Daoy (cell line): ENCODE measurements at places on chromosomes 1 and 21.

- no peak for DNase-seq
Measured at GRCh38 chr1:7988576-7988975, 27.1 kb downstream of the PARK7 start.

GRCh38 chr1:43172527-43172972, 420 bp downstream of the CFAP57 start:
- DNase-seq, result peak; percentile 89

GRCh38 chr1:83889707-83890106, 109.2 kb downstream of the TTLL7 start:
- DNase-seq, result peak; percentile 40

GRCh38 chr1:92901126-92901525, 60.1 kb downstream of the DIPK1A start:
- no peak for DNase-seq

DNA sequence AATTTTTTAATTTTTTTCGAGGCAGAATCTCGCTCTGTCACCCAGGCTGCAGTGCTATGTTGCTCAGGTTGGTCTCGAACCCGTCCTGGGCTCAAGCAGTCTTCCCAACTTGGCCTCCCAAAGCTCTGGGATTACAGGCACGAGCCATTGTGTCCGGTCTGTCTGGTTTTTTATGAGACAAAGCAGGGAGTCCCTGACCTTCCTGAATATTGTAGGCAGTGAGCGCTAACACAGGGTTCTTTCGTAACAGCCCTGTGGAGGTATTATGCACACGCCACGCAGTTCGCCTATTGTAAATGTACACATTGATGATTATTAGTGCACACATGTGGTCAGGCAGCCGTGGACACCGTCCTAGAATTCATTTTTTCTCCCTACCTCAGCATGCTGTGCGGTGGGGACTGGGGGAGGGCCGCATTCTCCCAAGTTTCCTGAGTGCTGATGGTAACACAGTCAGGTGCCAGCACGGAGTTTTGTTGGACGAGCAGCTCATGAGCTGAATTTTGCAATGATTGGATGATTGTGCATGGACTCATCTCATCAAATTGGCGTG, 19.6 kb downstream of the SPSB1 start:
- DNase-seq, result no peak

- no peak for DNase-seq
Measured at GRCh38 chr1:9984253-9984652, 12.8 kb upstream of the RBP7 start.

DNA sequence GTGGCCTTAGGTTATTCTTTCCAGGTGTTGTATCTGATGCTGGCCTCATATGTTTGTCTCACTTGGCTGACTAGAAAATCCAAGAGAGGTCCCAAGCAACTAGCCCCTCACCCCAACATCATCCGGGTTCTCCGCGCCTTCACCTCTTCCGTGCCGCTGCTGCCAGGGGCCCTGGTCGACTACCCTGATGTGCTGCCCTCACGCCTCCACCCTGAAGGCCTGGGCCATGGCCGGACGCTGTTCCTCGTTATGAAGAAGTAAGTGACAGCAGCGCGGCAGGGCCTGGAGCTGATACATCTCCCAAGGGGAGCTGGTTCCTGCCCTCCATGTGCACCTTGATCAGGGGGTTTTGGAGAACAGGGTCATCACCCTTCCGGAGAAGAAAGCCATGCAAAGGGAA, 11.2 kb downstream of the PINK1 start:
- no peak for DNase-seq

DNA sequence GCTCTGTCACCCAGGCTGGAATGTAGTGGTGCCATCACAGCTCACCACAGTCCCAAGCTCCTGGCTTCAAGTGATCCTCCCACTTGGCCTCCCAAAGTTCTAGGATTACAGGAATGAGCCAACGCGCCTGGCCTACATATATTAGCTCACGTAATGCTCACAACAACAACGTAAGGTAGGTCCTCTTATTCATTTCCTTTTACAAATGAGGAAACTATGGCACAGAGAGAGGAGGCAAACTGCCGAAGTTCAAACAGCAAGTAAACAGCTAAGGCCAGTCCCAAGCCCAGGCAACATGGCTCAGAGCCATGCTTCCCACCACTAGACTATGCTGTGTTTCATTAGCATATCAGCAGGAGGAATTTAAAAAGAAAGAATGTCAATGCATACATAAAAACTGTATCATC, 284.4 kb downstream of the VAV3 start:
- DNase-seq, result peak; percentile 51

DNA sequence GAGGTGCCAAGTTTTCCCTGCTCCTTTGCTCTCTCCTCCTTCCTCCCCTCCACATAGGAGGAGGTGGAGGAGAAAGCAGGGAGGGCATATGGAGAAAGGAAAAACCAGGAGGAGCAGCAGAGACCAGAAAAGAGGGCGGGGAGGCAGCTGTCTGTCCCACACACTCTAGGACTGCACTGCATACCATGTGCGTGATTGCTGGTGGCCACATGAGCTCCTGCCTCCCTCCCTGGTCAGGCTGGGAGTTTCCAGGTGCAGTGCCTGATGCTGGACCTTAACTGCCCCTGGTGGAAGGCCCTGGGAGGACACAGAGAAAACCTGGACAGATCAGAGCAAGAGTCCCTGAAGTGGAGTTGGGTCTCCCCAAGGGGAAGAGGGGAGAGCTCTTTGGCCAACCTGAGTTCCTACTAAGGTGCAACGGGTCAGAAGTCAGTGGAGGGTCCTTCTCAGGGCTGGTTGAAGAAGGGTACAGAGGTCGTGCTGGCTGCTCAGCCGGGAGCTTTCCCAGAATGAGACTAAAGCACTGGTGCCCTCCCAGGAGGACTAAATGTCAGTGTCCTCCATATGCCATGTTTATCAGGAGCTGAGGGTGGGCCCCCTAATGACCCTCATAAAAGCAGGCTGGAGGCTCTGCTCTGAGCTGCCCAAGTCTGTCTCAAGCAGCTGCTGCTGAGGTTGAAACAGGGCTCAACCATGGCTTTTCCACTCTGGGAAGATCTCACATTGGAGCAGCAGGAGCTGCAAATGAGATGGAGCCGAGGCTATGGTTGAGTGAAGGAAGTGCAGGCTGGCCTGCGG, 3.5 kb upstream of the LGR6 start:
- DNase-seq, result peak; percentile 46

DNA sequence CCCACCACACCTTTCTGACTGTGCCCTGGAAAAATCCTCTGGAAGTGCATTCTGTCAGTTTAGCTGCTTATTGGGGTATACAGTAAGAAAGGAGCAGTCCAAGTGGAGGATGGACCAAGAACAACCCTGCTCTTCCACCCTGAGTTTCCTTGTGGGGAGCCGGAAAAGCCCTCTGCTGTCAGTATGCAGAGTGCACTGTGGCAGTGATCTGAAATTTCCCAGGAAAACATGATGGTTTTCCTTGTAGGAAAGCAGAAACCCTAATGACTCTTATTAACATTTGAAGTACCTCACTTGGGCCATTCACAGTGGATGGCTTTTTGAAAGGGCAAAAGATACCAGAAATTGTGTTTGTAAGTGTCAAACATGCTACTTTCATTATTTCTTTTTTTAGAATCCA, 20.5 kb downstream of the ELAVL4 start:
- no peak for DNase-seq

GRCh38 chr21:23522751-23523150, 2084.5 kb downstream of the MRPL39 start:
- no peak for DNase-seq

DNA sequence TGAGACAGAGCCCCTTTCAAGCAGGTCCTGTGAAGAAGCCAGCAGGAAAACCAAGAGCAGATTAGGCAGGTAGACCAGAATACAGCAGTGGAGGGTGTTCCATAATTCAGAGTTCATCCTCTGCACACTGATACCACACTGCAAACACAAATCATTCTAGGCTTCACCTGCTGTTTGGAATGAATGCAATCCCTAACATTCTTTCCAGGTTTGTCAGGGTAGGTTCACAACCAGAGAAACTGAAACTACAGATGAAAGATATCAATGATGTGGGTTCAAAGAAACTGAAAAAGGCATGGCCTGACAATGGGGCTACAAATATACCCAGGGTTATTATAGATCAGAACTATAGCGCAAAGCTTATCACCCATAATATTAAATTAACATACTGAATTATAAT, 8.9 kb upstream of the SGIP1 start:
- DNase-seq, result no peak

- DNase-seq, result no peak
Measured at GRCh38 chr1:42006836-42007235, 88.1 kb upstream of the HIVEP3 start.

DNA sequence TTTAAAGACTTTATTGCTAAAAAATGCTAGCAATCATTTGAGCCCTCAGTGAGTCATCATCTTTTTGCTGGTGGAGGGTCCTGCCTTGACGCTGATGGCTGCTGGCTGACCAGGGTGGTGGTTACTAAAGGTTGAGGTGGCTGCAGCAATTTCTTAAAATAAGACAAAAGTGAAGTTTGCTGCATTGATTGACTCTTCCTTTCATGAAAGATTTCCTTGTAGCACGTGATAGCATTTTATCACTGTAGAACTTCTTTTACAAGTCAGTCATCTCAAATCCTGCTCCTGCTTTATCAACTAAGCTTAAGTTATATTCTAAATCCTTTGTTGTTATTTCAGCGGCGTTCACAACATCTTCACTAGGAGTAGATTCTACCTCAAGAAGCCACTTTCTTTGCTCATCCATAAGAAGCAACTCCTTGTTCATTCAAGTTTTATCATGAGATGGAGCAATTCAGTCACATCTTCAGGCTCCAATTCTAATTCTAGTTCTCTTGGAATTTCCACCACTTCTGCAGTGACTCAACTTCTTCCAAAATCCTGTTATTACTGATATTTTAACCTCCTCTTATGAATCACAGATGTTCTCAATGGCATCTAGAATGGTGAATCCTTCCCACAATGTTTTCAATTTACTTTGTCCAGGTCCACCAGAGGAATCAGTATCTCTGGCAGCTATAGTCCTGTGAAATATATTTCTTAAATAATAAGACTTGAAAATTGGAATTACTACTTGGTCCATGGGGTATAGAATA, 17.6 kb upstream of the RGS1 start:
- DNase-seq, result no peak

DNA sequence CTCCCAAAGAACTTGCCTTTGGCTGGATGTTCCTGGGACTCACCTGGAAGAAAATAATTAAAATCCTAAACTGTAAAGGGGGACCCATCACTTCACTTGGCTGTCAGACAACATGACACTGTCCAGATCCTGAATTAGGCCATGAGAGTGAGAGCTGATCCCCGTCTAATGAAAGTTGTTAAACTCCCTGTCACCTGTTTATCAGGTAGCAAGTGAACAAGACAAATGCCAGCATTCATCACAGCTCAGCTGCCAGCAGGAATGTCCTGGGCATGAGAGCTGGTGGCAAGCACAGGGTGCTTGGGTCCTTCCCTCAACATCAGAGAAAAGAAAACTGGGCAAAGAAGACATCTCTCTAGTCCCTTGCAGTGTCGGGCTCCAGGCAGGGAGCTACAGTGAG, 23.8 kb downstream of the PMVK start:
- no peak for DNase-seq

DNA sequence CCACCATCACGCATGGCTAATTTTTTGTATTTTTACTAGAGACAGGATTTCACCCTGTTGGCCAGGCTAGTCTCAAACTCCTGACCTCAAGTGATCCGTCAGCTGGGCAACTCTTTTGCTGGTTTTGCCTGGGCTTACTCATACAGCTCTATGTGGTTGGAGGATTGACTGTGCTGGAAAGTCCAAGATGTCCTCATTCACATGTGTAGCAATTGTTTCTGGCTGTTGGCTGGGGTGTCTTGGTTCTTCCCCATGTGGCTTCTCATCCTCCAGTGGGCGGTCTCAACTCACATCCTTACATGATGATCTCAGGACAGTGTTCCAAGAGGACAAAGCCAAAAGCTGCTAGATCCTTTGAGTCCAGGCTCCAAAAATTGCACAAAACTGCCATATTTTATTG, 53.3 kb downstream of the TEX35 start:
- peak; percentile 31 for DNase-seq

DNA sequence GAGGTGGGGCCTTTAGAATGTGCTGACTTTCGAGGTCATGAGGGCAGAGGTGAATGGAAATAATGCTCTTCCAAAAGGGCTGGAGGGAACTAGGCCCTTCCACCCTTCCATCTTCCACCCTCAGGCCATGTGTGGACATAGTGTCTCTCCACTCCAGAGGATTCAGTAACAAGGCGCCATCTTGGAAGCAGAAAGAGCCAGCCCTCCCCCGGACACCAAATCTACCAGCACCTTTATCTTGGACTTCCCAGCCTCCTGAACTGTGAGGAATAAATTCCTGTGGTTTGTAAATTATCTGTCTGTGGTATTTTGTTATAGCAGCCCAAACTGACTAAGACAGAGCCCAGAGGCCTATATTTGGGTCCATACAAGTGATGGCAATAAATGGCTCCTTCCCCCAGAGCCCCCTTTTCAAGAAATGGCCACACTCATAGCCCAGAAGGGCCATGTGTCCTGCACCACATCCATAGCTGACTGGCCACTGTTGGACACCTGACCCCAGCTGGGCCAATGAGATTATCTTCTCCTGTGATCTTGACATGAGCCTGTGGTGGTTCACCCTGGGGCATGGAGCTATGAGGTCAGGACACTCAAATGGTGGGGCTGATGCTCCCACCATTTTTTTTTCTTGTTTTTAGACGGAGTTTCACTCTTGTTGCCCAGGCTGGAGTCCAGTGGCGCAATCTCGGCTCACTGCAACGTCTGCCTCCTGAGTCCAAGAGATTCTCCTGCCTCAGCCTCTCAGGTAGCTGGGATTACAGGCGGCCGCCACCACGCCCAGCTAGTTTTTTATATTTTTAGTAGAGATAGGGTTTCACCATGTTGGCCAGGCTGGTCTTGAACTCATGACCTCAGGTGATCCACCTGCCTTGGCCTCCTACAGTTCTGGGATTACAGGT, 114.9 kb downstream of the RRAGC start:
- DNase-seq, result peak; percentile 29

GRCh38 chr21:42040411-42041180, 30.4 kb upstream of the ZBTB21 start:
- peak; percentile 99 for DNase-seq

DNA sequence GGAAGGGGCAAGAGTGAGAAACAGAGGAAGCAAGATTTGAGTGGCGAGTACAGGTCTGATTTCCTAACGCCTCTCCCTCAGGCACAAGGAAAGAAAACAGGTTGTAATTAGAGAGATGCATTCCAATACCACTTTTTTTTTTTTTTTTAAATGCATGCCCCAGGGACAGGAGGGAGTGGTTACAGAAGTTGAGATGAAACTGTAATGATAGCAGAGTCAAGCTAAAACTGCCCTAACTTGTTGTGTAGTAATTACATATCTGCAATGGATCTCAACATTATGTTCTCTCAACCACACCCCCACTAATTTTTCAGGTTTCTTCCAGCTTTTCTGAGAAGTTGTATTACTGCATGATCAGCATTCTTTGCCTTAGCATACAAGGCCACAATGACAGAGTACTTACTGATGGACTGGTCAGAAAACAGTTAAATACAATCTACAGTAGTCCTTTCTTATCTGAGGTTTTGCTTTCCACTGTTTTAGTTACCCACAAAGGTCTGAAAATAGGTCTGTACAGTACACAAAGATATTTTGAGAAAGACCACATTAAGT, 5.5 kb downstream of the ETV3 start:
- no peak for DNase-seq

GRCh38 chr1:57722285-57722978, 298.6 kb upstream of the DAB1 start:
- DNase-seq, result no peak
